ENCODE measurements at places on chromosomes 7 and 10.

DNA sequence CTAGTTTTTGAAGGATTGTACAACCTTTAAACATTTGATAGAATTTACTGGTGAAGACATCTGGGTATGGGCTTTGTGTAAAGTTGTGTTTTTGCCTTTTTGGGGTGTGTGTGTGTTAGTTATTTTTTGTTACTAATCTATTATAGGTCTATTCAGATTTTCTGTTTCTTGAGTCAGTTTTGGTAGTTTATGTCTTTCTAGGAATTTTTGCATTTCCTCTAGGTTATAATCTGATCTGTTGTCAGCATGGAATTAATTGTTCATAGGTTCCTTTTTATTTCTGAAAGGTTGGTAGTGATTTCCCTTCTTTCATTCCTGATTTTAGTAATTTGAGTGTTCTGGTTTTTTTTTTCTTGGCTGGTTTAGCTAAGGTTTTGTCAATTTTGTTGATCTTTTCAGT is 17.7 kb downstream of the SEPTIN7 start:
- DNase-seq: no peak

DNA sequence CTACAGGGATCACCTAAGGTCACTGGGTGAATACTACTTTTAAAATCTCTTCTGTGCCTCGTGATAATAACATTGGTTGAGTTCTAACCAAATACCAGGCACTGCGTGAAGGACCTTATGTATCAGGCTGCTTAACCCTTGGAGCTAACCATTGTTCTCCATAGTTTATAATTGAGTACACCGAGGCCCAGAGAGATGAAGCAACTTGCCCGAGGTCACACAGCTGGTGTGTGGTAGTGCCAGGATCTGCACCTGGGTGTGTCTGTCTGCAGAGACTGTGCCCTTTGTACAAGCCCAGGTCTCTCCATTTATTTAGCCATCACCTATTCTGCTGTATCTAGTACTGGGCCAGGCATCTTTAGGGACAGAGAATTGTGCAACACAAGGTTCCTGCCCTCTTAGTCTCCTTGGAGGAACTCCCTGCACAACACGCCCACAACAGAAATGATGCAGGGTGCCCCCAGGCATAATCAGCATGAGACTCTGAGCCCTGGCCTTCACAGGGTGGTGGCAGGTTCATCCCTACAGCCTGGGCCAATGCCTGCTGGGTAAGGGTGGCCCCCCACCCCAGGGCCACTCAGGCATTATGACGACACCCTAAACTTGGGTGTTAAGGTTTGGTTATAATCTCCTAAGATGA is 31.5 kb downstream of the UNC5B start:
- DNase-seq: no peak

GRCh38 chr10:131126321-131127137 is 185.0 kb downstream of the TCERG1L start:
- DNase-seq: no peak

GRCh38 chr7:8221101-8221495 is 40.9 kb downstream of the ICA1 start:
- DNase-seq: no peak

DNA sequence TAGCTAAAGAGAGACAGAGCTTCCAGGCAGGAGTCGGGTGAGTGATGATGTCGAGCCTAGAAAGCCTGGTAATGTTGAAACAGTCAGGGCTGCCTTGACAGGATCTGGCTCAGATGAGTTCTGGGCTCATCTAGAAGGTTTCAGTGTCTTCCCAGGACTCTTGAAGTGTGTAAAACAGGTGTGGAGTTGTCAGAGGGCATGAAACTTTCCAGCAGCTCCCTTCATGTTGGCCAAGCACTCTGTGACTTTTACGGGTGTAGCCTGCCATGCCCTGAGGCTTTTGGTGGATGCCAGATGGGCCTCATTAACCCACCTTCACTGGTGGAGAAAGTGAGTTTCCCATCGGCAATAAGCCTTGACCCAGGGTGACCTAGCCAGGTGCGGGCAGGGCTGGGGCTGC is 66.4 kb upstream of the PDCD4 start:
- no peak for DNase-seq

DNA sequence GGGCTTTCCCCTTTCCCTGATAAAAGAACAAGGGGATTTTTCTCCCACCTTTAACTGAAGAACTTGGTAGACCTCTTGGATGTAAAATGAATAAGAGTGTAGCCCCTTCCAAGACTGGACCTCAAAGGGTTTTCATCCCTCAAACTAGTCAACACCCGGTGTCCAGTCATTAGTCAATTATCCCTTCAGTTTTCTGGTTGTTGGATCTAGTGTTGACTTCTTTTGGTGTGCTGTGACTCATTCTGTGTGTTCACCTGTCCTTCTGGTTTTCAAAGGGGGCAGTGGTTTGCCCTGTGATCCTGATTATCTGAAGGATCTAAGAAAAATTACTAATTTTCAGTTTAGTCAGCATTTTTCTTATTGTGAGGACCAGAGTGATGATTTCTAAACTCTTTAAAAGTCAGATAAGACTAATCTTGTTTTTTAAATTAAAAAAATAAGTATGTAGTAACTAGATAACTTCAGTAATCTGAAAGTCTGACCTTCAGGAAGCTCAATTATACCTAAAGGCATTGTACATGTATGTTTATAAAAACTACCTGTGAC is 583.5 kb downstream of the CNTNAP2 start:
- no peak for DNase-seq

DNA sequence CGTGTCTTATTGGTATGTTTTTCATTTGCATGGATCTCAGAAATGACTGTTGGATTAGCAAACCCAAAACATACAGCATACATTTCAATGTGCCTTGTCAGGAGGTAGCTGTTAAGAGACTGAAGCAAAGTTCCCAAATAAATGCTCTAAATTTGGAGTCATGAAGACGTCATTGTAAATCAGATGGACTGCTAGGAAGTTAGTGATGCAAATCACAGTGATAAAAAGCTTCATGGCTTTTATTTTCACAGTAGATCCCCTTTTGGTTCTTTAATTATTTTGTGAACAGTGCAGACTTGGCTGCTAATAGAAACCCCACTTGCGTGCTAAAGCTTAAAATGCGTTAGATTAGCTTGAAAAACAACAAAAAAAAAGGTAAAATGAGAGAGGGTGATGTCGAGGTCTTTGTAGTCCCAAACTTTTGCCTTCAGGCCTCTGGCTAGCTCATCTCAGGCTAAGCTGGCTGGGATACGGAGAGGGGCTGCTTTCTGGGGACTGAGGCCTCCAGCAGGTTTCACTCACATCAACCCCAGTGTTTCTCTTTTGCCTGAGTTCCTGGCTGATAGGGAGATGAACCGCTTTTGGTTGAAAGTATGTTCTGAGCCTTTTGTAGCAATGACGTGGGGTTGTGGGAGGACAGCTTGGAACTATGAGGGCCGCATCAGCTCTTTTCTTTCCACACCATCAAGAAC is 107.1 kb upstream of the CDCA7L start:
- no peak for DNase-seq

- DNase-seq: no peak
Measured at GRCh38 chr10:132363376-132363775, 31.4 kb downstream of the LRRC27 start.

DNA sequence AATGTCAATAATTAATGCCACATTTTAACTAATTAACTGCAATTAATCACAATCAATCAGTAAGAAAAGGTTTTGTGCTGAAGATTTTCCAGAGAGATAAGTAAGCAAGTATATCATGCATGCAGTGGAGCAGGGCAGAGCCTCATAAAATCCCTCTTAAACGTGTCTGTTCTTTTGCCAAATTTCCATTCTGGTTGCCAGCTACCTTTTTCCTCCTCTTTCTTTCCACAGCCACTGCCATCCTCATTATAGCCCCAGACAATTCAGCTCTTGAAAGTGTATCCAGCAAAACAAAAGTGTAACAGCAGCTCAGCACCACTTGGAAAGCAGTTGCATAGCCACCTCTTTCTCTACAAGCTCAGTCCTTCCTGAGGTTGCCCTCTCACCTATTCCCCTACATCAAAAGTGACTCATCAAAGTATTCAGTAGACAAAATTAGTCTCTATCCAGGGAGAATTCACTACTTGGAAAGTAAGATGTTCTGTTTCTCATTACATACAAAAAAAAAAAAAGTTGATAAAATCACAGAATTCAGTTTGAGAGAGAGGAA is 26.9 kb upstream of the EPHB6 start:
- DNase-seq: no peak

DNA sequence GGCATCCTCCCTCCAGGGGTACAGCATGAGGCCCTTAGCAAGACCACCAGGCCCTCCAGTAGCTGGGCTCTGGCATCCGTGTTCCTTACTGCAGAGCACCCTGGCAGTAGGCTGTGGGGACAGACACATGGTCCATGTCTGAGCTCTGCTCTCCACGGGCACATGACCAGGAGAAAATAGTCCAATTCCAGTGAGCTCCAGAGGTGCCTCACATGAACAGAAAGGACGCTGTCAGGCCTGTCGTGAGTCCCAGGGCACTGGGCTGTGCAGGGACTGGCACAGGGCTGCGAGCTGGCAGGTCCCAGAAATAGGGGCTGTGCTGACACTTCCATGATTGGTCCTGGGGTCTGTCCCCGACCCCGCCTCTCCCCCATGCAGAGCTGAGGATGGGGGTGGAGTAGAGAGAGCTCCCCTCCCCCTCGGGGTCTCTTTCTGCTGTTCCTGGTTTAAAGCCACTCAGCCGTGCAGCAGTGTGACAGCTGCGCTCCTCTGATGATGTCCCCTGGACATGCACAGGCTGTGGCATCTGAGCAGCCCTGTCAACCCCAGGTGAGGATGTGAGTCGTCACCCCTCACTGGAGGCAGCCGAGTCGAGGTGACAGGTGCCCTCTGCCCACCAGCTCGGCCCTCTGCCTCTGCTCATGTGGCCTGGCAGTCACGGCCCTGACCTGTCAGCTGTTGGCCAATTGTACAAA is 25.2 kb upstream of the ZNF488 start:
- DNase-seq: no peak

DNA sequence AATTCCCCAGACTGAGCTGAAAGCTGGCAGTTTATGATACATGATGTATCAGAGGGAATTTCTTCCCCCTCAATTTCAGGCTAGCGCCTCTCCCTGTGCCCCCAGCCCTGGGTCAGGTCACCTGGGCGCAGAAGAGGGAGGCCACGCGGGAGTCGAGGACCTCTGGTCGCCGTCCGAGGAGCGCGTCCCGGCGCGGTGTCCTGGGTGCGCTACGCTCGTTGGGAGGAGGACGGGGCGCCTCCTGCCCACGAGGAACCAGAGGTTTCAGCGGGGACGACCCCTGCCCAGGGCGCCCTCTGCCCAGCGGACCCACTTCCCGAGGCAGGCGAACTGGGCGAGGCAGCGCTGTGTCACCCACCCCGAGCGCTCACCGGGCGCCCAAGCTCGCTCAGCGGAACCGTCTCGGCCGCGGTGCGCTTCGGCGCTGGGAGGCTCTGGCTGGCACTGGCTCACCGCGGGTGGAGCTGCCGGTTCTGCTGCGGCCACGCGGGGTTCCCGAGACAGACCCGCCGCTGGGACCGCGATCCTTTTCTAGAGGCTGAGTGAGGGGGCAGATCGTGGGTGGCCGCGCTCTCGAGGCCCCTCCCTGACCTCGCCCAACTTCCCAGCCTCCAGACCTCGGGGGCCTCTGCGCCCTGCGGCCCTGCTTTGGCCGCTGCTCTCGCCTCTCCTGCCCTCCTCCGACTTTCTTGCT is at the start of gene FAM237B:
TSS of gene FAM237B (minus strand) at position 504 of the 694 bp plus-strand sequence. CDS start 1,556 bp downstream, outside the sequence.
- DNase-seq: no peak

DNA sequence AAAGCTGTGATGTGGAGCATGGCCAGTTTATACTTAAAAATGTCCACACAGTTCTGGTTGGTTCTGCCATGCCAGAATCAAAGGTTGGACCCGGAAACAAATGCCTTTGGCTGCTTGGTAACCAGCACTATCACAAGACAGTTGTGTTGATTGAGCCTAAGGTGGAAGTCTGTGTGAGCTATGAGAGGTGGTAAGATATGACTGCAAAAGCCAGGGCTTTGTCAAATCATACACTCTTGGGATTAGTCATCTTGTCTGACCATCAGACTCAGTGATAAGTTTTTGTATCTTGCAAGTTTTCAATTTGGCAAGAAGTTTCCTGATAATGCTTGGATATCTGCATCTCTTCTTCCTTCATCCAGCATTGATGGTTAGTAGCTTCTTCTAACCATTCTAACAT is 35.5 kb downstream of the GPR141 start:
- no peak for DNase-seq

DNA sequence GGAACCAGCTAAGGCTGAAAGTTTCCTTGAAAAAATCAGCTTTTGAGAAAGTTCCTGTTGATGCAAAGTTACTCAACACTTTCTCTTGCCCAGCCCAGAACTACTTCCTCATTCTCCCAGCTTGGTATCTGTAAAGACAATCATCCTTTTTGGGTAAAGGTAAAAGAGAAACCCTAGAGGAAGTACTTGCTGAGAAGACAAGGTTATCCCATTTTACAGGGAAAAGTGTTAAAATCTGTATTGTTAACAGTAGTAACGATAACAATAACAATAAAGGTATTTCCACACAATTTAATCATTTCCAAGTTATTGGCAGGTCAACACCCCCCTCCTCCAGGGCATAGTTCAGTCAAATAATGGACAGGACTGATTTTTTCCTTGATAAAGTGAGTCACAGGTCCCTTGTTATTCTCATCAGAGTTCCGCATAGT is 2.4 kb downstream of the ALOX5 start:
- no peak for DNase-seq
